Esophagus muscularis mucosa (tissue), 4 donors: ENCODE measurements at places on chromosomes 13 and 19.

GRCh38 chr13:91576590-91576989 lies 178.2 kb downstream of the GPC5 start:
- no peak for DNase-seq

- DNase-seq: no peak
These were observed 792 bp upstream of the LENG8 start for GRCh38 chr19:54448040-54448773.

GRCh38 chr13:46556418-46556779 lies 3.4 kb downstream of the LRCH1 start:
- DNase-seq: no peak

GRCh38 chr19:13839130-13839937 lies 37.6 kb upstream of the NANOS3 start:
- peak; percentile 97 for DNase-seq

GRCh38 chr13:111210544-111211469 lies 95.7 kb downstream of the ARHGEF7 start:
- no peak for DNase-seq

DNA sequence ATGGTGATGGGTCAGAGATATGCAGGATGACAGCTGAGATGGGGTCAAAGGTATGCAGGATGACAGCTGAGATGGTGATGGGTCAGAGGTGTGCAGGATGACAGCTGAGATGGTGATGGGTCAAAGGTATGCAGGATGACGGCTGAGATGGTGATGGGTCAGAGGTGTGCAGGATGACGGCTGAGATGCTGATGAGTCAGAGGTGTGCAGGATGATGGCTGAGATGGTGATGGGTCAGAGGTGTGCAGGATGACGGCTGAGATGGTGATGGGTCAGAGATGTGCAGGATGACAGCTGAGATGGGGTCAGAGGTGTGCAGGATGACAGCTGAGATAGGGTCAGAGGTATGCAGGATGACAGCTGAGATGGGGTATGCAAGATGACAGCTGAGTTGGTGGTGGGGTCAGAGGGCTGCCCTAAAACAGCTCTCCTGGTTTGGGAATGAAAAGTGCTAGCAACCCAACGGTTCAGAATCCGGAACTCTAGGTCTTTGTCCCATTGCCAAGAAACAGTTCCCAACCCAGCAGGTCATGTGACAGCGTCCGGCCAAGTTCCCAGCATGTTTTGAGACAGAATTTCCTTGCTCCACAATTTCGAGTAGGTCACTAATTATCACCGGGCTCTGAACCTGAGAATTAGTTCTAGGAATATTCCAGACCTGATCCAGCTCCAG lies 3.2 kb downstream of the SELENOW start:
- no peak for DNase-seq

GRCh38 chr19:1945899-1946298 lies 4.9 kb downstream of the CSNK1G2 start:
- DNase-seq: no peak
